ENCODE measurements at places on chromosomes 13 and 19.

DNA sequence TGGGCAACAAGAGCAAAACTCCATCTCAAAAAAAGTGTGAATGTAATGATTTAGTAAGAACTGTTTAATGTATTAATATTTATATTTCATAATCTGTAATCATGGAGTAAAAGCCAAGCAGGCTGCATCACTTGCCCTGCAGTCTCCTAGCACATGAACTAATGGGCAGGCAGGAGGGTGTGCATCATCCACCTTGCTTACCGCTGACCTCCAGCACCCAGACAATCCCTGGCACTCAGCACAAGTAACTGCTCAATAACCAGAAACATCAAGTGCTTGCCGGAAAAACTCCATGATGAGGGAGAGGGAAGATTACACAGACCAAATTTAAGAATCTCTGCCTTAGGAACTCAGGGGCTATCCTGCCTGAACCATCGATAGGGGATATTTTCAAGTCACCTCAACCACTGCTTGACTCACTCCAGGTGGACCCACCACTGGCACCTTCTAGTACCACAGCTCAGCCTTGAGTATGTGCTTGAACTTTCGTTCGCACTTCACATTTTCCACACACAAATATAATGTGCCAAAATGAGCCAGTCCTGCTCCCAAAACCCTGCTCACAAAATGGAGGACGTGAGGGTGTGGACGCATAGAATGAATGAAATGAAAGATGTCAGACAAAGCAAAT, 18.6 kb downstream of the BRD4 start:
- DNase-seq = no peak

GRCh38 chr13:52743988-52744387, 4.4 kb upstream of the CNMD start:
- DNase-seq = no peak

GRCh38 chr13:81394640-81395039, 1053.7 kb upstream of the SPRY2 start:
- DNase-seq = no peak

DNA sequence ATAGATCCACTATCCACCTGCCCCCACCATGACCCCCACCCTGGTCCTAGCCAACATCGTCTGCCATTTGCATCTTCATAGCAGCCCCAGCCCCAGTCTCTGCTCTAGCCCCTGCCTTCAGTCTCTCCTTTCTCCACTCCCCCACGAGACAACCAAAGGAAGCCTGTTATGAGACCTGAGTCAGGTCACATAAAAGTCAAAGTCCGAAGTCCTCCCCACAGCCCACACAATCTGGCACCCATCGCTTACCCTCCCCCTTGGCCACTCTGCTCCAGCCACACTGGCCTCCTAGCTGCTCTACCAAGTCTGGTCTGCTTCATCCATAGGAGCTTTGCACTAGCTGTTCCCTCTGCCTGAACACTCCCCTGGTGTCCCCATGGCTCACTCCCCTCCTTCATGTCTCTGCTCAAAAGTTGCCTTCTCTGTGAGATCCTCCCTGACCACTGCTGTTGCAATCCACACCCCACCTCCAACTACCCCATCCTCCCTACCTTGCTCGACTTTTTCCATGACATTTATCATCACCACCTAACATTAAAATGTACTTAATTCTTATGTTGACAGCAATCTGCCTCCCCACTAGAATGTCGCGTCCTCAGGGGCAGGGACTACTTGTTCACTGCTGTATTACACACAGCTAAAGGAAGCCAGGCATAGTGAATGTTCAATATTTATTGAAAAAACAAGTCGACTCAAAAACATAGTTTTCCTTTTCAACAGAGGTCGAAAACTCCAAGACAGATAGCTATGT, 1.2 kb upstream of the PLEKHG2 start:
- DNase-seq = no peak

DNA sequence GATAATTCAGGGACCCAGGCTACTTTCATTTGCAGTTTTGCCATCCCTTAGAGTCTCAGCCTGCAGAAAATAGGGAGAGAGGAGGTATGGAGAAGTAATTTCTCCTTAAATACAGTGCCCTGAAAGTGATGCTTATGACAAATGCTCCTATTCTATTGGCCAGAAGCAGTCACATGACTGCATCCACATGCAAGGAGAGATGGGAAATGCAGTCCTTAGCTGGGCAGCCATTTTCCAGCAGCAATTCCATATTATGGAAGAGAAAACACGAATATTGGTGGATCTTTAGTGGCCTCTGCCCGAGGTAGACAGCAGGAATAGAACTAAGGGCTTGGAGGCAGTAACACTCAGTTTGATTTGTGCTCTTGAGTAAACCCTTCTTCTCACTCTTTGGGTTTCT, 39.4 kb downstream of the VAV1 start:
- no peak for DNase-seq

DNA sequence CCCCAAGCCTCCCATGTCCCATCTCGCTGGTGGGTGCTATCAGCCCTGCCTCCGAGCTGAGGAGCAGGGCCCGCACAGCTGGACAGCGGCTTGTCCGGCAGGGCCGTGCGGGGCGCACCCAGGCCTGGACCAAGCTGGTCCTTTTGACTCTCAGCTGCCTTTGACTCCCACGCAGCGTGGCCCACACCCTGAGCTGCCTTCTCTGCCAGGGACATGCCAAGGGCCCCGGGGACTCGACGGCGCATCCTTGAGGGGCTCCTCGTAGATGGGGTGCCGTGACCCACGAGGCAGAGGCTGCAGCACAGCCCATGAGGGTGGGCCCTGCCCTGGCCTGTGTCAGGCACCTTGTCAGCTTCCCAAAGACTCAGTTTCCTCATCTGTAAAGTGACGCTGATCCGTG, 38.8 kb upstream of the F7 start:
- no peak for DNase-seq

DNA sequence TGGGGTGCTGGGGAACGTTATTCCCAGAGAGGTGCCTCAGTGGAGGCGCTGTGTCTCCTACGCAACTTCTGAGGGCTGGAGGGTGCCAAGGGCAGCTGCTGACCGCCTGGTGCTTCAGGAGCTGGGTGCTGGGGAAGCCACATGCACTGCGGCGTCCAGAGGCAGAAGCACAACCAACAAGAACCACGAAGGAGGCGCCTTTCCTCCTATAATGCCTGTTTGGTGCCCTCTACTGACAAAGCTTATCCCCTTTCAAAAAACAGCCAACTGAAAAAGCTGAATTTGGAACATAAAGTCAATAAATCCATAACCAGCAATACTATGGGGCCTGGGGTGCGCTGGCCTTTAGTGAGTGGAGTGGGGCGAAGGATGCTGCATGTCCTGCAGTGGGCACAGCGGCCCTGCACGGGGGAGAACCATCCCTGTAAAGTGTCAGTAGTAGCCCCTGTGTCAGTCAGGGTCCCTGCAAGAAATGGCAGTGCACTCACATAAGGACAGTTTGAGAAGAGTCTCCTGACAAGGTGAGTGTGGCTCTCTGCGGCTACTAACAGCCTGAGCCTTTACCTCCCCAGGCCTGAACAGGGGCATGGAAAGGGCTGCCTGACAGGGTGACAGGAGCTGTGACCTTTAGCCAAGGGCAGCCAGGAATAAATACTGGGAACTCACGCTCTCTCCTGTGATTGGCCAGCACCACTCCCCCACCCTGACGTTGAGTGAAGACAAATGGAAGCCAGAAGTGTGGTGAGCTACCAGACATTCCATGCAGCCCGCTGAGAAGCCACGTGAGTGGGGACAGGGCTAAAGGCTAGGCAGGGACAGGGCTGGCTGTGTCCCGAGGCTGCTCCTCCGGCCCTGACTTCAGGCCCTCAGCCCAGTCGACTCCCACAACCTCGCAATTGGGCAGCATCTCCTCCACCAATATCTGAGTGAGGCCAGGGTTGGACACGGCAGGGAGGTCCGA, 4.5 kb upstream of the B3GNT8 start:
- DNase-seq = no peak

- DNase-seq = no peak
Measured at GRCh38 chr19:49859682-49860335, 7.6 kb downstream of the PNKP start.

DNA sequence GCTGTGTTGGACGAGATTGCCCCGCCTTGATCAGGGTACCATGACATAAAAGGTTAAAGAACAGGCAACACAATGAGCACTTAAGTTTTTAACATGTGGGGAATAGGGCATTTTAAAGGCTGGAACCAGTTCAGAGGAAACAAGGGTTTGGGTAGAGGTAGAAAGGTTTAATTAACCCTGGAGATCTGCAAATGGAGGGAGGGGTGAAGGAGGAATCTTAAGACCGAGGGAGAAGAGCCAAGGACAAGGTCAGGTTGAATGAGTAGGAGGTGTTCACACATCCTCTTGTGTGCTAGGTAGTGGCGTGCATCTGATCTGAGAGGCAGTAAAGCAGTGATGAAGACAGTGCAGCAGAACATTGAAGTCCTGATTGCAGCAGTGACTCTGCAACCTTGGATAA, 28.5 kb downstream of the SKA3 start:
- DNase-seq = no peak

GRCh38 chr19:17775991-17776803, 18.7 kb upstream of the B3GNT3 start:
- DNase-seq = no peak

DNA sequence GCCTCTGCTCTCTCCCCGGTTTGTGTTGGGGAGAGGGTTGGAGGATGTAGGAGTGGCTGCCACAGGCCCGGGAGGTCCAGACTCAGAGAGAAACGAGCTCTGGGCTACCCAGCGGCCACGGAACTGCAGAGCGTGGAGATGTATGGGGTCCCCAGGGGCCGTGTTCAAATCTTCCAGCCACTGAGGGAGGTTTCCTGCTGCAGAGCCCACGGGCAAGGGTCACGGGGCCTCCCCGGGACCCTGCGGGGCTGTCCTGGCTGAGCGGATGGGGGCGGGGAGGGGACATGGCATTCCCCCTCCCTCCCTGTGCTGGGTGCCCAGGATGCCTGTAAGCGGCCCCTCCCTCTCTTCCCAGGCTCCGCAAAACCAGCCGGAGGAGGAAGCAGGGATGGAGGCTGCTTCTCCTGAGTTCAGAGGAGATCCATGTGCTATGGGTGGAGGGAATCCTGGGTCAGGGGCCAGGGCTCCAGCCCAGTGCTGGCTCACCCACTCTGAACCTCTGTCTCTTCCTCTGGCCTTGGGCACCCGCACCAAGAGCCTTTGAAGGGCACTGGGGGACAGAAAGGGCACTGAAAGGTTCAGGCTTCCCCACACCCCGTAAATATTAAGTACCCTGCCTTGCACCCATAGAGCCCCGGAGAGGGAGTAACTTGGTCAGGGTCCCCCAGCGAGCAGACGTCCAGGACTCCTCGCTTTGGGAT, 22.6 kb downstream of the SMIM24 start:
- DNase-seq = no peak

- no peak for DNase-seq
Measured at GRCh38 chr19:30312582-30313352, 59.4 kb upstream of the ZNF536 start.

DNA sequence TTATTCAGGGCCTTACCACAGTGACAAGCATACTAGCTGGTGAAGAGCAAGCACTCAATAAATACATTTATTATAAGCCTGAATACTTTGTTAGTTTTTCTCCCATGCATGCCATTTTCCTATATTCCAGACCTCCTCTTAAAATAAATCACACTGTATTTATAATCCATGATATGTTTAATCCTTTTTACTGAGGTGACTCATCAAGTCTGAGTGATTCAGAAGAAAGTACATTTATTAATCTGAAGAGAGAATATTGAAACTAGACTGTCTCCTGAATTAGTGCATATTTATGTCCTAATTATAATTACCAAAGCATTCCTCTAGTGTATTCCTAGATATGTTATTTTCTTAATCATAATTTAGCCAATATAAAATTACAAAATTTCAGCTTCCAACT, 323.3 kb downstream of the NALCN start:
- DNase-seq = no peak

DNA sequence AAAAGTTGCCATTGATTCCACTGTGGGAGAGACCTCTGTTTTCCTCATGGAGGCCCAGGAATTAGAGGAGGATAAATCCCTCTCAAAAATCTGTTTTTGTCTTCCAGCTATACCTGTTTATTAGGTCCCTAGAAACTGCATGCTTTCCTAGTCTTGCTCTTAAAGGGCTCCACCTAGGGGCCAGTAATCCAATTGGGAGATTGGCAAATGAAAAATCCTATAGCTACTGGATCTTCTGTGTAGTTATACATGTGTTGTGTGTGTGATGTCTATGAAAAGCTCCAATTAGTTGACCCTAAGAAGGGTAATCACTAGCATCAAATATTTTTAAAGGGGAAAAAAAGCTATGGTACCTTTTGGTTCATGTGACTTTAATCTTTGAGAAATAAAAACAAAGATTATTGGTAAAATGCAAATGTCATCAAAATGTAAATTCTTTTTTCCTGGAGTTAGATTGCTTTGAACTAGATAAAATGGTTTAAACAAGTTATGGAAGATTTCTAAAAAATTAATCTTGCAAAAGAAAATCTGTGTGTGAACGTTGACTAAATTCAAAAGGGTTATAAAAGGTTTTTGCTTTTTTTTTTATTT, 63.4 kb upstream of the C1QTNF9B start:
- no peak for DNase-seq

DNA sequence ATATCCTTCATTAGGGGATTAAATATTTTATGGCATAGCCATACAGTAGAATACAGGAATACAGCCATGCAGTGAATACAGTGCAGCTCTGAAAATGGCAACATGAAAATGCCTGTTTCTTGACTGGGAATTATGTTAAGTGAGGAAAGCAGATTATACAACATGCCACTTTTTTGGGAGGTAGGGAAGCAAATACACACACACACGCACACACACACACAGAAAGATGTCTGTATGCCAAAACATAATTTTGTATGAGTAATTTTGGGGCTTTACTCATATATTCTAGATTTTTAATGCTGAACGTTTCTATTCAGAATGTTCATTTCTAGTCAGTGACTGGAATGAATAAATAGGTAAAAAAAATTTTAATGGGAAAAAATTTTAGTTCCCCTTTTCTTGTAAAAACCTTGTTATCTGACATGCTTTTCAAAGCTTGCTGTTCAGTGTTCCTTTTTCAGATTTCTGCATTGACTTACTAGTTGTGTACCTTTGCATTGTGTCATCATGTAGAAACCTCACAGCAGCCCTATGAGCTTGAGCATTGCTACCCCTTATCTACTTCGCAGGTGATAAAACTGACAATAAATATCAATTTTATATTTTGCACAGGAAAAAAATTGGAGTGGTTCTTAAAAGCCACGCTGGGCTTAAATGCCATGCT, 7.8 kb downstream of the GPR183 start:
- no peak for DNase-seq

- DNase-seq = no peak
Measured at GRCh38 chr19:34976611-34977010, 12.6 kb upstream of the ZNF792 start.

DNA sequence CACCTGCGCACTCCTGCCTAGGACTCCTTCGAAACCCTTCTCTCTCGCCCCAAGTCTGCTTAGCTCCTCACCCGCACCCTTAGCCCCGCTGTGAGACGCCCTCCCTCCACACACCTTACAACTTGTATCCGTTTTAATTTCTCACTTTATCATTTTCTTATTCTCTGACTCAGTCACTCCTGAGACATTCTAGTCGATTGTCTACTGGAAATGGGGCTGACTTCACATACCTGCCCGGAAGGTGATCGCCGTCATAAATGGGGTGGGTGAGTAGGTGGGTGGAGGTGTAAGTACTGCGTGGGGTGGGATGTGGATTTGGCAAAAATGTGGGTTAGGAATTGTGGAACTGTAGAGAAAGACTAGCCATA, 714 bp downstream of the NDFIP2 start:
- DNase-seq = no peak
